ENCODE measurements at places on chromosomes 1 and 21.

GRCh38 chr1:57131701-57132394 lies 166.0 kb upstream of the C8B start:
- ATAC-seq = no peak

DNA sequence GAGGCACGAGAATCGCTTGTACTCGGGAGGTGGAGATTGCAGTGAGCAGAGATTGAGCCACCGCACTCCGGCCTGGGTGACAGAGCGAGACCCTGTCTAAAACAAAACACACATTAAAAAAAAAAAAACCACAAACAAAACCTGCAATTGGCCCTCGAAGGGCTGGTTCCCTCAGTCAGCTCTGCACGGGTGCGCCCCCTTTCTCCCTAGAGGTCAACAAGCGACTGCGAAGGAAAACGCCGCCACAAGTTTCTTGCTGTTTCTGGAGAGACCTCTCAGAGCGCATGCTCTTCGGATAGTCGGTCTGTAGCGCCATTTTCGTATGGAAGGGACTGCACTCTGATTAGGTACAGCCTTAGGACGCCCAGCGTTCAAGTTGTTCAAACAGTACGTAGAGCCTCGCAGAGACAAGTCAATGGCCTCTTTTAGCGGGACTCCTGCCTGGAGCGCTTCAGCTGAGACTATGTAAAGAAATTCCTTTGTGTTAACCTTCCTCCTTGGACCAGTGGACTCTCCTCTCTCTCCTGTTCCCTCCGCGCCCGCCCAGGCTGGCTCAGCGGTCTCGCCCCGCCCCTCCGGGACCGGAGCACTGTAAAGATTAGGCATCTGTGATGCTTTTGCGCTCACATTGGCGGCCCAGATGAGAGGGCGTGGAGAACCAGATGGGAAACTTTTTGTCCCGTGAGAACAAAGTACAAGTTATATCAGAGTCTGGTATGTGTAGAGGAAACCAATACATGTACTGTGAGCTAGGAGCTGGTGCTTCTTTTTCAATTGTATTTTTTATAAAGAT lies 1.0 kb upstream of the CDC14A start:
- peak; percentile 88 for ATAC-seq

GRCh38 chr21:42037943-42038342 lies 27.8 kb upstream of the ZBTB21 start:
- ATAC-seq = no peak

- peak; percentile 99 for ATAC-seq
These were observed 65.5 kb upstream of the PALMD start for GRCh38 chr1:99580451-99580850.

DNA sequence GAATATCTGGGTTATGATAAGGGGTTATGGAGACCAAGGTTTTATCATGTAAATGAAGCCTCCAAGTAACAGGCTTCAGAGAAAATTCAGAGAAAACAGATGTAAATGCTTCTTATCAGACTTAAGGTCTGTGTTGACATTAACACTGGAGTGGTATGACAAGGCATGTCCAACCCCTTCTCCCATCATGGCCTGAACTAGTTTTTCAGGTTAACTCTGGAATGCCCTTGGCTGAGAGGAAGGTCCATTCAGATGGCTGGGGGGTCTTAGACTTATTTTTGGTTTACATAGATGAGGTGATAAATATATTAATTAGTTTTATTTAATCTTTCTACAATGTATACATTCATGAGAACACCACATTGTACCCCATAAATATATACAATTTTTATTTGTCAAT lies 399.6 kb downstream of the TBX15 start:
- no peak for ATAC-seq

DNA sequence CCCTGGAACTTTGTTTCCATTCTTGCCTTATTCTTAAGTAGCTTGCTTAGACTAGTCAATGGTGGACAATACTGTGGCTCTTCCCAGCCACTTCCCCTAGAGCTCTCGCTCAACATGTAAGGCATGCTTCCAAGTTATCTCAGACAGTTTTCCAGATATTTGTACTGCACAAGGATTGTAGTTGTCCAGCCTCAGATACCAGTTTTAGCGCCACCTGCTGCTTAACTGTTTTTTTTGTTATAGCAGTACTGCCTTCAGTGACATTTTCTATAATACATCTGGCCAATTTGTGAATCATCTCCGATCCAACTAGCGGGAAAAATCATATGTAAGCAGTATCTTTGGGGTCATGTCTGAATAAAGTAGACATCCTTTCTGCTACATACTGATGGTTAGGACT lies 346.7 kb upstream of the ADGRL4 start:
- ATAC-seq = no peak

GRCh38 chr1:7941437-7941793 lies 776 bp upstream of the TNFRSF9 start:
- no peak for ATAC-seq

- no peak for ATAC-seq
These were observed 40.7 kb upstream of the COL6A2 start for GRCh38 chr21:46057111-46057709.

GRCh38 chr1:174568551-174568950 lies 120.8 kb downstream of the GPR52 start:
- no peak for ATAC-seq

GRCh38 chr1:17630048-17630830 lies 90.7 kb downstream of the ARHGEF10L start:
- peak; percentile 48 for ATAC-seq

Data from esophagus mucosa (tissue), 1 donor.